ENCODE measurements at places on chromosomes 11 and 22. TPM values are rescaled to one million over a fixed set of nuclear protein-coding genes. Genes with fewer than 3 reads are reported as not detected.

Gene CD3E
- not detected for total RNA-seq

Gene OR4C16
- total RNA-seq: not detected

Gene BAIAP2L2
- total RNA-seq: 10.1 TPM

Gene SLCO2B1
- not detected for total RNA-seq

Gene DUSP8
- 1.2 TPM for total RNA-seq

Gene OR5A1
- total RNA-seq: not detected

Gene NCF4
- not detected for total RNA-seq

Gene YPEL4
- total RNA-seq: 0.35 TPM

Gene PGA3
- not detected for total RNA-seq

Gene MYBPC3
- total RNA-seq: not detected

Gene C1QTNF6
- 3.3 TPM for total RNA-seq

Gene DEUP1
- not detected for total RNA-seq

Gene TTLL12
- total RNA-seq: 37.7 TPM
